ENCODE measurements at places on chromosomes 3 and 15. TPM values are rescaled to one million over a fixed set of nuclear protein-coding genes. Genes with fewer than 3 reads are reported as not detected.

DNA sequence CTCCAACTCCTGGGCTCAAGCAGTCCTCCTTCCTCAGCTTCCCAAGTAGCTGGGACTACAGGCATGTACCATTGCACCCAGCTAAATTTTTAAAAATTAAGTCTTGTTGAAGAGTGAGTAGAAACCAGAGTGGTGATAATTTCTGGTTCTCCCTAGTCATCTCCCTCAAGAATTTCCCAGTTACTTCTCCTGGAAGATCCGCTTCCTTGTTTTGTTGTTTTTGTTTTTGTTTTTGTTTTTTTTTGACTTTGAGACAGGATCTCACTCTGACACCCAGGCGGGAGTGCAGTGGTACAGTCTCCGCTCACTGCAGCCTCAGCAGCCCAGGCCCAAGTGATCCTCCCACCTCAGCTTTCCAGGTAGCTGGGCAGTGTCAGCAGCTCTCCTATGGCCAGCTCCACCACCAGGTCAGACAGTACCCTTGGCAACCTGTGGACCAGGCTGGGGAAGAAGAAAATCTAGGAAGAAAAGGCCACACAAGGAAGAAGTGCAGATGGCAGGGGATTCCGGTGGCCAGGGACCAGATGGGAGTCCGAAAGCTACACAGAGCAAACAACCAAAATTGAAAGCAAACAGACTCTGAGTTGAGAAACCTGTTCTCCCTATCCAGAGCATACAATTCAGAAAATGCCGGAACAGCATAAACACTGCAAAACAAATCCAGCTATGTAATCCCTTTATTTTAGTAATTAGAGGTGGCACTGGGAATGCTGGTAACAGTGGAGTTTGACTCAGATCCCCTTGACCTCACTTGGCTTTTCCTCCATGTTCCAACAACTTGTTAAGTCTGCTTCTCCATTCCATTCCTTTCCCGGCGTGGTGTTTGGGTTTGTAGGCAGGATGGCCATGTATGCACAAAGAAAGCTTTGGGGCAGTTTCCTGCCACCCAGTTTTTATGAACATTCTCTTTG is 266.6 kb upstream of the CTDSPL start:
- no peak overlapping the region for H3K4me3 ChIP-seq
- no peaks in the 10 kb centered on the region for H3K4me1 ChIP-seq
- no peak for DNase-seq
- H3K36me3 ChIP-seq = no peaks in the 10 kb centered on the region

DNA sequence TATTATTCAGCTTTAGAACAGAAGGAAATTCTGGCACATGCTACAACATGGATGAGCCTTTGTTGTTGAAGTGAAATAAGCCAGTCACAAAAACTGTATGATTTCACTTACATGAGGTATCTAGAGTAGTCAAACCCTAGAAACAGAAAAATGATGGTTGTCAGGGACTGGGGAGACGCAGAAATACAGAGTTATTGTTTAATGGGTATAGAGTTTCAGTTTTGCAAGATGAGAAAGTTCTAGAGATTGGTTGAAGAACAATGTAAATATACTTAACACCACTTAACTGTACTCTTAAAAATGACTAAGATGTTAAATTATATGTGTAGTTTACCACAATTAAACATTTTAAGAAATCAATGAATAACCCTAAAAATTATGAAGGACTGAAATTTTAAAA is 15.8 kb downstream of the SPTSSB start:
- H3K27ac ChIP-seq = no peak overlapping the region
- no peak overlapping the region for H3K4me3 ChIP-seq
- H3K27me3 ChIP-seq = peaks cover 24% of the 10 kb centered on the region
- no peak for DNase-seq
- no peaks in the 10 kb centered on the region for H3K4me1 ChIP-seq

DNA sequence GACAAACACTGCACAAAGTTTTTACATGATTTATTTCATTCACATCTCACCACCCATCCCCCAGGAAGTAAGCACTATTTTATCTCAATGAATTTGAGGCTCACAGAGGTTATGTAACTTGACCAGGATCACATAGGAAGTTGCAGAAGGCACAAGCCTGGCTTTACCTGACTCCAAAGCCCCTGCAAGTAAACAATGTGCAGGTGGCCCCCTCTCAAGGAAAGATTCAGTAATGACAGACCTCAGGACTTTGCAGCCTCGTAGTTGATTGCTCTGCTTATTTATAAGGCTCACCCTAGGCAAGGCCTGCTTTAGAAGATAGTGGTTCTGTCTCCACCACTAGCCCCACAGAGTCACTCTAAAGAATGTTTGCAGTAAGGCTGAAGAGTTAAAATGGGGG is 79.8 kb upstream of the MDFIC2 start:
- no peaks in the 10 kb centered on the region for H3K27me3 ChIP-seq
- H3K4me1 ChIP-seq = no peaks in the 10 kb centered on the region
- no peak overlapping the region for H3K27ac ChIP-seq
- no peaks in the 10 kb centered on the region for H3K36me3 ChIP-seq

The ETV5 gene
- 3.3 TPM for total RNA-seq

DNA sequence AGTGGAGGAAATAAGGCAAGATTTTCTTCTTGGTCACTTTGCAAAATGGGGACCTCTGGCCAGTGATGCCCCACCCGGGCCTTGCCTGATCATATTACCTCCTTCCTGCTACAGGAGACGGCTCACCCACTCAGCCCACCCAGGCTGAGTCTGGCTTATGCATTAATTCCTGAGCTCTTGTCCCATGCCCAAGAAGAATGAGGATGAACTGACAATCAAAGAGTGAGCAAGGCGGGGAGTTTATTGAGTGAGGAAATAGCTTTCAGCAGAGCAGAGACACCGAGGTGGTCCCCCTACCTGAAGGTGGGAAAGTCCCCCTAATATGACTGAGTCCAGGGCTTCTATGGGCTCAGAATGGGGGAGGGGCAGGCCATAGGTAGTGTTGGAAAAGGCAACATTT is 107.5 kb downstream of the EOMES start:
- H3K36me3 ChIP-seq = peaks cover 12% of the 10 kb centered on the region
- no peak overlapping the region for H3K4me3 ChIP-seq
- H3K27me3 ChIP-seq = no peaks in the 10 kb centered on the region
- H3K27ac ChIP-seq = no peak overlapping the region

- DNase-seq = no peak
- H3K27ac ChIP-seq = no peak overlapping the region
- no peaks in the 10 kb centered on the region for H3K4me1 ChIP-seq
- no peak overlapping the region for H3K4me3 ChIP-seq
- no peaks in the 10 kb centered on the region for H3K36me3 ChIP-seq
- H3K27me3 ChIP-seq = peaks cover 6% of the 10 kb centered on the region
Measured at GRCh38 chr3:23667536-23668429, 138.0 kb upstream of the UBE2E1 start.

The BTD gene
- 11.7 TPM for total RNA-seq

- peaks cover 2% of the 10 kb centered on the region for H3K27me3 ChIP-seq
- H3K36me3 ChIP-seq = no peaks in the 10 kb centered on the region
- H3K4me1 ChIP-seq = no peaks in the 10 kb centered on the region
- no peak overlapping the region for H3K4me3 ChIP-seq
Measured at GRCh38 chr3:131847966-131848510, 186.8 kb downstream of the CPNE4 start.

GRCh38 chr3:126371096-126371705 is 14.0 kb upstream of the KLF15 start:
- no peak for DNase-seq
- H3K27me3 ChIP-seq = peaks cover 2% of the 10 kb centered on the region
- H3K27ac ChIP-seq = no peak overlapping the region
- H3K36me3 ChIP-seq = no peaks in the 10 kb centered on the region
- H3K4me3 ChIP-seq = no peak overlapping the region
- no peaks in the 10 kb centered on the region for H3K4me1 ChIP-seq

The TTLL13 gene
- total RNA-seq = 0.45 TPM

DNA sequence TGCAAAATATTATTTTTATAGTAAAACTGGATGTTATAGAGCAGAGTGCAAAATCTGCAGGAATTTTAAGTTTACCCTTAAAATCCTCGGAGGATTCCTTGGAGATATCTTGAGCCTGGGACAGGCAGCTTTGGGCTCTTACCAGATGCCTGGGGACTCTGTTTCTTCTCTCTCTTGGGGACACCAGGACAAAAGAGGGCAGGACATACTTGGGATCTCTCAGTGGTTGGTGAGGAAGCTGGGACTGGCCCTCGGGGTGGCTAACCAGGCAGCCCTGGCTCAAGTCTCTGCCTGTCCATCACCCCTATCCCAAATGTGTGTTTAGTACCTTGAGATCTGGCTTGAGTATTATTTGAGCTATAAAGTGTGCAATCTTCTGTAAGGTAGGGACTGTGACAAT is 38.6 kb downstream of the TKT start:
- H3K4me1 ChIP-seq = peaks cover 4% of the 10 kb centered on the region
- no peak for DNase-seq
- peaks cover 7% of the 10 kb centered on the region for H3K27me3 ChIP-seq
- no peak overlapping the region for H3K27ac ChIP-seq
- H3K4me3 ChIP-seq = no peak overlapping the region
- H3K36me3 ChIP-seq = no peaks in the 10 kb centered on the region

Measured in activated CD4-positive, alpha-beta memory T cell treated with anti-CD3 and anti-CD28 coated beads, Interleukin-2, amount 10 ng/mL, durations not matched to agents 7 days and 5 days (primary cell).